Activated naive CD8-positive, alpha-beta T cell treated with anti-CD3 and anti-CD28 coated beads, Interleukin-2, amount 10 ng/mL, durations not matched to agents 7 days and 5 days (primary cell): ENCODE measurements at places on chromosomes 5 and 9.

GRCh38 chr5:66207800-66208561 is 63.9 kb downstream of the SREK1 start:
- DNase-seq = no peak

DNA sequence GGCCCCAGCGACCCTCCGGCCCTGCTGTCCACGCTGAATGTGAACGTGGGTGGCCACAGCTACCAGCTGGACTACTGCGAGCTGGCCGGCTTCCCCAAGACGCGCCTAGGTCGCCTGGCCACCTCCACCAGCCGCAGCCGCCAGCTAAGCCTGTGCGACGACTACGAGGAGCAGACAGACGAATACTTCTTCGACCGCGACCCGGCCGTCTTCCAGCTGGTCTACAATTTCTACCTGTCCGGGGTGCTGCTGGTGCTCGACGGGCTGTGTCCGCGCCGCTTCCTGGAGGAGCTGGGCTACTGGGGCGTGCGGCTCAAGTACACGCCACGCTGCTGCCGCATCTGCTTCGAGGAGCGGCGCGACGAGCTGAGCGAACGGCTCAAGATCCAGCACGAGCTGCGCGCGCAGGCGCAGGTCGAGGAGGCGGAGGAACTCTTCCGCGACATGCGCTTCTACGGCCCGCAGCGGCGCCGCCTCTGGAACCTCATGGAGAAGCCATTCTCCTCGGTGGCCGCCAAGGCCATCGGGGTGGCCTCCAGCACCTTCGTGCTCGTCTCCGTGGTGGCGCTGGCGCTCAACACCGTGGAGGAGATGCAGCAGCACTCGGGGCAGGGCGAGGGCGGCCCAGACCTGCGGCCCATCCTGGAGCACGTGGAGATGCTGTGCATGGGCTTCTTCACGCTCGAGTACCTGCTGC is 839 bp downstream of the KCNV2 start:
- DNase-seq = no peak

DNA sequence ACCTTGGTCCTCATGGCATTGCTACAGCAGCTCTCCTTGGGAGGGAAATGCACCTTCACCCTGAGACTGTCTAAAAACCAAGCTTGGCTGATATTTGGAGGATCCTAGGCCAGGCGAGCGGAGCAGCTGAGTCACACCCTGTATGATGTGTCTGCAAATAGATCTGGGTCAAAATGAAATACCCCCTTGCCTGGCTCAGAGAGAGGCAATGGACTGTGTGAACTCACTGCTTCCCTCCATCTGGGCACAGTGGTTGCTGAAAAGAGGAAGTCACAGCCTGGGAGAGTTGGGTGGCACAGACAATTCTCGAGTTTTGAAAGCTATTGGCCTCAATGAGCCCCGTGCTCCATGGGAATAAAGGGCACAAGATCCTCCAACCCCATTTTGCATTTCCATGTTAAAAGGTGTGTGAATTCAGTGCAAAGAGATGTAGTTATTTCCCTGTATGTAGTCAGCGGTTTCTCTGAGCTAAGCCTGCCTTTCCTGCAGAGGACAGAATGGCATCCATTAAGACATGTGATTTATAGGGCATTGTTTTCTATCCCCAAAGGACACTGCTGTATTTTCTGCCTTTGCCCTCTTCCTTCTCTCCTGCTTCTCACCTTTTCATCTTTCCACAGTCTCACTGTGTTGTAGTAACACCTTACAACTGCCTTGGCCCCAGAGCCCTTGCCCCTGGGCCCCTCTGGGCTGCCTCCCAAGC is 177.2 kb downstream of the GADD45G start:
- no peak for DNase-seq

GRCh38 chr9:3758816-3759576 is 233.2 kb upstream of the RFX3 start:
- no peak for DNase-seq

DNA sequence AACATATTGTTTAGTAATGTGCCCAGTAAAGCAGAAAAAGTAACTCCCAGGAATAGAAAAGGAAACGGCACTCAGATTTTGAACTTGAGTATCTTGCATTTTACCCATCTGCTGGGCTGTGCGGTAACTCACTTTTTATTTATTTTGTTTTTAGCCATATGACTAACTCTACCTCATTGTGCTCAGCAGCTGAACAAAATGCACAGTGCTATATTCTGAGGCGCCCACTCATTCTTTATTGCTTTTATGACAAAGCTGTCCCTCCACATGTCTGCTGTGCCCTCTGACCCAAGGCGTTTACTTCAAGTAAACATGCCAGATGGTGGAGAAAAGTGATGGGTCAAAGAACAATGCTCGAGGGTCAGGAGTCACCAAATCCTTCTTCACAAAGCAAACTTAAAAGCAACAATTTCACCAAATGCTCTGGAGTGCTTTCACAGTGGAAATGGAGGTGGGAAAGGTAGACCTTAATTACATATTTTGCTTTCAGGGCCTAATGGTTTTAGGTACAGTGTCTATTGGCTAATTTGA is 215.2 kb upstream of the ELAVL2 start:
- DNase-seq = no peak

- no peak for DNase-seq
Measured at GRCh38 chr5:135993880-135994636, 34.7 kb upstream of the TGFBI start.

DNA sequence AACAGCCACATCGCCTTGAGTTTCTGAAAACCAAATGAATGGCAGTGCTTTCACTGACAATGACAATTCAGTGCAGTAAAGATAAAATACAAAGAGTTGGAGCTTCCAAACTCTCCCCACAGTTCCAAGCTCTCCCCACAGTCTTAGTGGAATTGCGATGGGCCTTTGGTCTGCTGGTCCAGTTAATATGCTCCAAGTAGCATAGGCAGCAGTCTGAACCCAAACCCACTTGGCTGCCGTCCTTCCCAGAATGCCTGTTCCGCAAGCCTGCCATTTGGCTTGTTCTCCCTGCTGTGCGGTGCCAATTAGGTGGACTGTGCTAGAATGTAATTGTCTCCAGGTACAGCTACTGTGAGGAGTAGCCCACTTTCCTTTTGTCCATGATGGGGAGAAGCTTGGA is 250.1 kb downstream of the GOLPH3 start:
- DNase-seq = no peak

- no peak for DNase-seq
Measured at GRCh38 chr5:1983919-1984695, 101.4 kb upstream of the IRX4 start.

DNA sequence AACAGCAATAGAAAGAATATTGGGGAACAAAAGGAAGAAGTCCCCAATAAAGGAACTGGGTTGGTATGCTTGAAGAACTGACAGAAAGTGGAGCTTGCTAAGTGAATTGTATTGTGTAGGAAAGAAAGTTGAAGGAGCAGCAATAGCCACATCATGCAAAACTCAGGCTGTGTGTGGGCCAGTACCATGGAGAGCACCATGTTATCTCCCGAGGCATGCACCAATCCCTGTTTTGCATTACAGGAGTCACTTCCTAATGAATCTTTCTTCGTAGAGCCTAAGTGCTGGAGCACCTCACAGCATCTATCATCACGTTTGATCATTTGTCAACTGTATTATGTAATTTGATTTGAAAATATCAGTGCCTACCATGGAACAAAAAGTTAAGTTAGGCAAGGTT is 137.7 kb upstream of the NMUR2 start:
- DNase-seq = no peak

GRCh38 chr5:150278916-150279315 is 10.7 kb downstream of the CAMK2A start:
- DNase-seq = no peak

DNA sequence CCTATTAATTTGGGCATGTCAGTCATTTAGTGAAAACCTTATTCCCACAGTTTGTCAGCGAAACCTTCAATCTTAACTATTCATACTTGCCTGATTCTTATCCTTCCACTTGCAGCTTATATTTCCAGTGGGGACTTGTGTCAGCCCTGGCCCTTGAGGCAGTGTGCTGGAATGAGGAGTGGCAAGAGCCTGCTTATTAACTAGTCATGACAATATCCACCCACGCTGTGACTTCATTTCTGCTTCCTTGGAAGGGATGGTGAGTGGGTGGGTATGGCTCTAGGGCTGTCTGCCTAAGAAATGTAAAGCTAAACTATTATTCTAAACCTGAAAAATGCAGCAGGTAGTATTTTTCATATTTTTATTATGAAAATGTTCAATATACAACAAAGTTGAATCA is 34.0 kb upstream of the LURAP1L start:
- DNase-seq = no peak

GRCh38 chr5:32837211-32837610 is 126.1 kb downstream of the NPR3 start:
- no peak for DNase-seq

GRCh38 chr5:178751286-178751685 is 20.8 kb upstream of the ZNF354A start:
- no peak for DNase-seq

DNA sequence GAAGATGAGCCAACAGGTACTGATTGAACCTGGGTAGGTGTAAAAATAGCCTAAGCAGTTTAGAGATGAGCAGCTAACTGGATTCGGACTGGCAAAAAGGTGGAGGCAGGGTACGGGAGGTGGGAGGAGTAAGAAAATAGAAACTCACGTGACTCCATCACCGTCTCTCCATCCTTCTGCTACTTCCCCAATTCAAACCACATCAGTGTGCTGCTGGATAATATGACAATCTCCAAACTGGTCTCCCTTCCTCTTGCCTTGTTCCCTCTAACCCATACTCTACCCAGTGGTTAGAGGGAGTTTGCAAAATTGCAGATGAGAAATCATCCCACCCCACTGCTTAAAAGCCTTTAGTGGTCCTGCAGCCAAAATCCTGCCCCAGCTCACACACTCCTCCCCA is 42.7 kb downstream of the RIGI start:
- DNase-seq = no peak

DNA sequence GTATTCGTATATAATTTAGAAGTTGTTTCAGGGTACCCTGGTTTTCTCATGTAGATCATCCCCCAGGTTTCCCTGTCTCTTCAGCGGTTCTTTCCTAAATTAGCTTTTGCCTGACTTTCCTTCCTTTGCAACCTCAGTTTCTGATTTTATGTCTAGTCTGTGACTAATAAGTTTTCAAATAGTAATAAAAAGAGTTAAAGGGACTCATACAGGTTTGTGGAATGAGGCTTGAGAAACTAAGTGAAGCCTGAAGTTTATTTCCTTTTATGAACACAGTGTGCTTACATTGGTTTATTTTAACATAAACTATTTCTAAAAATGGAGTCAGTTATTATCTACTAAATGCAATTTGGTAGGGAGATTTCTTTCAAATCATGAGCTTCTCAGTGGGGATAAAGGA is 96.8 kb downstream of the TRIO start:
- DNase-seq = no peak

DNA sequence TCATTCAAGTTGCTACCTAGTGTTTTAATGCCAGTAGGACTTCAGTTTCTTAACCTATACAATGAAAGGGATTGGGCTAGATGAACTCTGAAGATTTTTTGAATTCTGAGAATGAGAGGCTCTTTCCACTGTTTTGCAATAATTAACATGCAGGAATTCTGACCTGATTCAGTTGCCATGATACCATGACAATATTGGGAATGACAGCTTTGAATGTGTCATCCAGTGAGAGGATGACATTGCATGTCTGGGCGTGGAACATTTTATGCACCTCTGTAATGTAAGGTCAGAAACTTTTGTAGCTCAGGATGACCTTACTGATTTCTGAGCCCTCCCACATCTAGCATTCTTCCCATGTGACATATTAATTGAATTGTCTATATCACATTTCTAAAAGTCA is 30.6 kb upstream of the SPINK5 start:
- DNase-seq = no peak

DNA sequence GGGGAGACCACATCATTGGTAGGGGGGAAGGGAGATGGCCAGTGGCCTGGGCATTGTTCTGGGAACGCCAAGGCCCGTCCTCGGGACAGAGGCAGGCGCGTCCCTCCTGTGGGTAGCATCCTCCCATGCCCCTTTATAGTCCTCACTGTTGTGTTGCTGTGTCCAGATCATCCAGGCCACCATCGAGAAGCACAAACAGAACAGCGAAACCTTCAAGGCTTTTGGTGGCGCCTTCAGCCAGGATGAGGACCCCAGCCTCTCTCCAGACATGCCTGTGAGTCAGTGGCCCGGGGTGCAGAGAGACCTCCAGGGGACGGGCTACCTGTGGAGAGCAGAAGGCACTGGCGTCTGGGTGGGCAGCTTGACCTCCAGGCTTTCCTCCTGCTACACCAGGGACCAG is 38.4 kb upstream of the SUSD3 start:
- peak; percentile 29 for DNase-seq

DNA sequence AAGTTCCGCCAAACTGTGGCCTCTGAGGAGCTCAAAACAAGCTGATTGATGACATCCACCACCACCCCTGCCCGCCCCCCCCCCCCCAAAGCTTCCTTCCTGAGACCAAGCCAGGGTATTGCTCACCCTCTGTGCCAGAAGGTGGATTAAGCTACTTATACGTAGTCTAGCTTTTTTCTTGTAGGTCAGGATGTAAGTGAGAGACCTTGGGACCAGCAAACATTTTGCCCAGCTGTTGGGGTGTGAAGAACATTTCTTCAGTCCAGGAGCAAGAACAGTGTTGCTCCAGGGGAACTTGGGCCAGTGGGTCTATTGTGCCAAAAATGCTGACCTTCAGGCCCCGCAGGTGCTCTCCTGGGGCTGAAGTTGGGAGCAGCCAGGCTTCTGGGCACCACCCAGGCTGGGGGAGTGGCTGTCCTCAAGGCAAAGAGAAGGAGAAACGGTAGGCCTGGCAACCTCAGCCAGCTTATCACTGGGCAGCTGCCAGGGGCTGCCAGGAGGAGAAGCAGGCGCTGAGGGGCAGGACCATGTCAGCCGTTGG is 18.0 kb downstream of the NEURL1B start:
- no peak for DNase-seq

GRCh38 chr9:7011395-7012067 is 253.8 kb downstream of the KDM4C start:
- no peak for DNase-seq

- DNase-seq = no peak
Measured at GRCh38 chr5:2847608-2848007, 96.1 kb upstream of the IRX2 start.

DNA sequence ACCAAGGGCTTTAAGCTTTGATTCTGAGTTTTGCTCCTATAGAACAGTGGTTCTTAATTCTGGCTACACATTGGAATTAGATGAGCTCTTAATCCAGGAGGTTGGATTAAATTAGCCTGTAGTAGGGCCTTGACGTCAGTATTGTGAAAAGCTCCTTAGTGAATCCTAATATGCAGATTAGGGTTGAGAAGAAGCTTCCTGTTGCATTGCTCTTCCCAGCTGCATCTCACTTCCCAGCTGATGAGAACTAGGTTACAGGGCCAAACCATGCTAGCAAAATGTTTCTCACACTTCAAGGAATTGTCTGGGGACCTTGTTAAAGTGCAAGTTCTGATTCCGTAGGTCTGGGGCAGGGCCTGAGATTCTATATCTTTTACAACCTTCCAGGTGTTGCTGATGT is 300.0 kb downstream of the ZSWIM6 start:
- no peak for DNase-seq
